Hepatocyte (in vitro differentiated cells): ENCODE measurements at places on chromosomes 7 and 10. TPM values are rescaled to one million over a fixed set of nuclear protein-coding genes. Genes with fewer than 3 reads are reported as not detected.

GRCh38 chr7:2037808-2038522, 194.8 kb downstream of the MAD1L1 start:
- DNase-seq, result no peak

GRCh38 chr7:9657257-9657656, 1223.8 kb downstream of the NXPH1 start:
- no peak for DNase-seq

DNA sequence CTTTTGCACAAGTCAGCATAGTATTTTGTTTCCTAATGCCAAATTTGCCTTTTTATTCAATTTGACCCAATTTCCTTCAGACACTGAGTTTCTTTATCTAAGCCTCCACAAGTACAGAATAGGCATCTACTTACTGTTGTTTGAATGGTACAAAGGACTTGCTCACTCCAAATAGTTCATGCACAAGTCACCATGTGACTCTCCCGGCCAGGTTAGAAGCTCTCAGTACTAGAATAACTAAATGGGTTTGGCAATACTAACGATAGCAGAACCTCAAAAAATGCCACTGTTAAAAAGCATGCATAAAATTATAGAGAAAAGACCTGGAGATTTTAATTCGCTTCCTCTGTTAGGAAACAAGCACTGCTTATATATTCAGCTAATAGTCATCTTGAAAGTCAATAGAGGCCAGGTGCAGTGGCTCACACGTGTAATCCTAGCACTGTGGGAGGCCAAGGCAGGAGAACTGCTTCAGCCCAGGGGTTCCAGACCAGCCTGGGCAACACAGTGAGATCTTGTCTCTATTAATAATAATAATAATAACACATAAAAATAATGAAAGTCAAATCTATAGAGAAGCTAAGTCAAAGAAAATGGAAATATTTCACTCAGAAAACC, 335.8 kb upstream of the MBL2 start:
- no peak for DNase-seq

The SRPK2 gene
- 31.1 and 46.1 TPM in 2 replicates for total RNA-seq

The ANXA11 gene
- total RNA-seq, result 88.1 and 92.8 TPM in 2 replicates
